ENCODE measurements at places on chromosomes 12 and 14. TPM values are rescaled to one million over a fixed set of nuclear protein-coding genes. Genes with fewer than 3 reads are reported as not detected.

SDR9C7 gene
- not detected for total RNA-seq

DNA sequence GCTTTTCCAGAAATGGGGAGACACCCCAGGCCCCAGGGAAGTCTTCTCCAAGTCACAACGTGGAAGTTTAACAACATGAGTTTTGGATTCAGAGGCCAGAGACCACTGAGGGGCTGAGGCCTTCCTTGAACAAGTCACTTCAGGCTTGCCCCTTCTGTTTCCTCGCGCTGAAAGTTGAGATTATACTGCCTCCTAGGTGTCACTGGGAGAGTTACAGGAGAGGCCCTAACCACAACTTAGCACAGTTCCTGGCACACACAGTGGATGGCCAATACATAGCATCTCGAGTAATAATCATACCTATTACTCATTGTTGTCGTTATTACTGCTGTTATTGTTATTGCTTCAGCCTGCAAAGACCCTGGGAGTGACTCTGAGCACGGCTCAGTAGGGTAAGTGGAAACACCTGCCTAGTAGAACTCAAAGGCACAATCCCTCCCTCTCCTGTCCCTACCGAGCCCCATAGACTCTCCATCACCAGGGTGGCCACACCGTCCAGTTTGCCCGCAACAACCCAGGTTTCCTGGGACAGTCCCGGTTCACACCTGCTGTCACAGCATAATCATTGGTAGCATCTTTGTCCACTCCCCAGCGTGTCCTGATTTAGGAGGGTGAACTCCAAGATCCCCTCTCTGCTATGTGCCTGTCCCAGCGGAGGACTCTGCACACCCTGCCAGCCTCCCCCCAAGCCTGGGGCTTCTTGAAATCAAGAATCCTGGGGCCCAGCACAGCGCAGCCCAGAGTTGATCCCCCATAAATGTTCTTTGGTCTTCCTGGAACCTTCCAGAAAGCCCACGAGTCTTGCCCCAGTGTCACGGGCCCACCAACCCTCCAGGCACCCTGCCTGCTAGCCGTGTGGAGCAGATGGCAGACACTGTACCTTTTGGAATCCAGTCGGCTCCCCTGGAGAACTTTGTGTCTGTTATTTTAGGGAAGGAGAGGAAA is 85.0 kb downstream of the SYNE3 start:
- no peak for DNase-seq

GRCh38 chr12:80485222-80485987 is 41.4 kb downstream of the PTPRQ start:
- no peak for DNase-seq

- DNase-seq: no peak
These were observed 169.8 kb downstream of the BTG1 start for GRCh38 chr12:91975891-91976290.

DNA sequence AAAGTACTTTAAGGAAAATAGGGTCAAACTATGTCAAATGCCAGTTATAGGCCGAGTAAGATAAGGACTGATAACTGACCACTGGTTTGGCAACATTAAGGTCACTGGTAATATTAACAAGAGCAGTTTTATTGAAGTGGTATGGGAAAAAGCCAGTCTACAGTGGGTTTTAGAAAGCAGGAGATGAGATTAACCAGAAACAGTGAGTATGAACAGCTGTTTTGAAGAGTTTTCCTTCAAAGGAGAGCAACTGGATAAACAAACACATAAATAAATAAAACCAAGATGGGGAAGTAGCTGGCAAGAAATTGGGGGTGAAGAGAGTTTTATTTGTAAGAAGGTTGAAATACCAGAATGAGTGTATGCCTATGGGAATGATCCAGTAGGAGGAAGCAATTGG is 30.3 kb downstream of the KITLG start:
- no peak for DNase-seq
